ENCODE measurements at places on chromosomes 3 and 15. TPM values are rescaled to one million over a fixed set of nuclear protein-coding genes. Genes with fewer than 3 reads are reported as not detected.

The PGBD4 gene
- 3.7 TPM for total RNA-seq

The POPDC2 gene
- total RNA-seq = 0.66 TPM

The DAPK2 gene
- 4.3 TPM for total RNA-seq

The ROBO2 gene
- not detected for total RNA-seq

The CHAC1 gene
- total RNA-seq = 8.4 TPM

The CRYGS gene
- 4.4 TPM for total RNA-seq
